Left renal cortex interstitium (tissue), 4 donors: ENCODE measurements at places on chromosomes 16 and 17.

DNA sequence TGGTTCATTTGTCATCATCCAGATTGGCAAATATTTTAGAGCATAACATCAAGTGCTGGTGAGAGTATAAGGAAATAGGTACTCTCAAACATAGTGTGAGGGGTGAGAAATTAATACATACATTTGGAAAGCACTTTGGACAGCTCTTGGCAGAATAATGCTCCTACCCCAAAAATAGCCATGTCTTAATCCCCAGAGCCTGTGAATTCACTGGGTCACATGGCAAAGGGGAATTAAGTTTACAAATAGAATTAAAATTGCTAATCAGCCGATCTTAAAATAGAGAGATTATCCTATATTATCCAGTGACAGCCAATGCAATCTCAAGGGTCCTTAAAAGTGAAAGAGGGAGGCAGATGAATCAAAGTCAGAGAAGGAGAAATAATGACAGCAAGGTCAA, 38.8 kb upstream of the ANKFN1 start:
- no peak for DNase-seq

DNA sequence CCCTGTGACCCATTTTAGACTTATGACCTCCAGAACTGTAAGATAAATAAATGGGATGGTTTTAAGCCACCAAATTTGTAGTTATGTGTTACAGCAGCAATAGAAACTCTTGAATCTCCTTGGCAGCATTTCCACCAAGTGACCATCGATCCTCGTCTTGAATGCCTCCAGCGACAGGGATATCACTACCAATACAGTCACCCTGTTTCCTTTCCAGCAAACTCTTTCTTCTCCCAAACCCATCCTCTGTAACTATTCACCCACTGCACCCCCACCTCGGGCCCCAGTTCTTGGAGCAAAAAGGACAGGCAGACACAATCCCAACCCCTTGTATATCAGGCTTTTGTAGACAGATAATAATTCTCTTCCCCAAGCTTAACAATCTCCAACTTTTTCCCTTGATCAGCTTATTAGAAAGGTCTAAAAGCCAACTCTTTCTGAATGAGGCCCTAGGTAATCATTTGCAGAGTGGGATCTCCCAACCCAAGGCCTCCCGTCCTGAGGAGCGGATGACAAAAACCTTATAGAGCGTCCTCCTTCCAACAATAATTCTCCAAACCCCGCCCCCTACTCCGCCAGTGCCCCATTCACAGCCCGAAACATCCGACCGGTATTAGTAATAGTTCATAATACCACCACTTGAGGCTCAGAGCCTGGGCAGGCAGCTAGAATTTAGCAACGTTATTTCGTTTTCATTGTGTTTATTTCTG, 14.7 kb upstream of the PLLP start:
- no peak for DNase-seq

GRCh38 chr17:63753215-63753614, 11.6 kb upstream of the STRADA start:
- DNase-seq = no peak

DNA sequence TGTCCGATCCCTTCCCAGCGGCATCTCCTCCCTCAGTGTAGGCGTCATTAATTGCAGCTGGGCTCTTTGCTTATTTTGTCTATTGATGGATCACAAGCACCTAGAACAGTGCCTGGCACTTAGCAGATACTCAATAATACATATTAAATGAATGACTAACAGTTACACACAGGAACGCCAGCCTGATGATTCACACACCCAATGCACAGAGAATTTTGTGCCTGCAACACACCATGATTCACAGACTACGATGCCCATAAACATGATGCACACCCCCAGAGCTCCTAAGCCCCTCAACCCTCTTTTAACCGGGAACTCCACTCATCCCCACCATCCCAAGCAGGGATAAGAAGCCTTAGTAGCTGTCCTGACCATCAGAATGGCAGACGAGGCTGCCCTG, 66.6 kb upstream of the TMEM97 start:
- DNase-seq = no peak

GRCh38 chr16:81567987-81568748, 123.6 kb downstream of the CMIP start:
- no peak for DNase-seq

DNA sequence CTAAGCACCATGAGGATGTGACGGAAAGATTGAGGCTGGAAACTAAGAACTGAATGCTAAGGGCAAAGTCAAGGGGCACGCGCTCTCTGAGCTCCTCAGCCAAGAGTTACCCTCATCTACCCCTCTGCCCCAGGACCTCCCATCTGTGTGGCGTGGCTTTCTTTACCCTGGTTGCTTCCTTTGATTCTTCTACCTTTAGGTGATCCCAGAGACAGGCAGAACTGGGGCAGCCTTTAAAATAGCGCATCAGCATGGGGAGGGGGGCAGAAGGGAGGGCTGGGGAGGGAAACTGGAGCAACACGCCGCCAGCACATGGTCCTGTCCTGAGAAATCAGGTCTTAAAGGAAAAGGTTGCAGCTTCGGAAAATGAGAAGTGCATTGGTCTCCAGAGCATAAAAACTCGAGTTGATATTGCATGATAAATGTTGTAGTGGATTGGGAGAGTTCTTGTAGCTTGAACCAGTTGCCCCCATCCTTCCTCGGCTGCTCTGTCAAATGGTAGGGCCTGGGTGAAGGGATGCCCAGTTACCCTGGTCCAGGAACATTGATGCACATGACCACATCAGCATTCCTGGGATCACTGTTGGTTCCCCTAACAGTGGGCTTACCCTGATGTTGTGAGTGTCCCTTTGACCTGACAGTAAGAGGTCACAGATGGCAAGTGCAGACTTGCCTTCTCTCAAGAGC, 29.7 kb downstream of the LDHD start:
- DNase-seq = no peak
